Kidney (tissue), 22 donors: ENCODE measurements at places on chromosomes 5 and 9. TPM values are rescaled to one million over a fixed set of nuclear protein-coding genes. Genes with fewer than 3 reads are reported as not detected.

DNA sequence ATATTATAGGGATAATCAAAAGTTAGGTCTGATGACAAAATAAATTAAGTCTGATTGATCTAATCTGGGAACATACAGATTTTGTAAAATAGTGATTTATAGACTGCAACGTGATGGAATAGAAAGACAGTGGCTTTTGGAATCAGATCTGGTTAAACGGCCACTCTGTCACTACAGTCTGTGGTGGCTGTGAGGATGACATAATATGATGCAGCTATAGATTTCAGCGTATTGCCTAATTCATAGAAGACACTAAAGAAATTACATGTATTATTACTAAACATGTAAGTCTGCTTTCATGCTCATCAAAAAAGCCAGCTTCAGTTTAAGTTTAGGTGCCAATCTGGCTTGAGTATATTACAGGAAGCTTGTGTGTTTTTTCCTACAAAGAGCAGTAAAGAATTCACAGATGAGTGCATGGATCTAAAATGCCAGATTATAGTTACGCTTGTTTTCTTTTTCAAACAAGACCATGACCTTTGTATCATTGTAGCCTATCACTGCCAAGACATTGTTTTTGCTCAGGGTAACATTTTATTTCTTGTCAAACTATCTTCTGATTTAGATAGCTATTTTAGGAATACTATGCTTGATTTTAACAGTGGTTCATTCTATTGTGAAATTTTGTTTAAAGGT lies 25.7 kb downstream of the CPEB4 start:
- no peak for DNase-seq

Gene GABRA6
- not detected for polyA plus RNA-seq

Gene TRPM6
- 2.0 TPM for polyA plus RNA-seq

Gene PCDHB15
- 1.8 TPM for polyA plus RNA-seq

Gene SPINK1
- 234 TPM for polyA plus RNA-seq

- DNase-seq, result no peak
These were observed 341.1 kb downstream of the MAT2B start for GRCh38 chr5:163846512-163846911.

DNA sequence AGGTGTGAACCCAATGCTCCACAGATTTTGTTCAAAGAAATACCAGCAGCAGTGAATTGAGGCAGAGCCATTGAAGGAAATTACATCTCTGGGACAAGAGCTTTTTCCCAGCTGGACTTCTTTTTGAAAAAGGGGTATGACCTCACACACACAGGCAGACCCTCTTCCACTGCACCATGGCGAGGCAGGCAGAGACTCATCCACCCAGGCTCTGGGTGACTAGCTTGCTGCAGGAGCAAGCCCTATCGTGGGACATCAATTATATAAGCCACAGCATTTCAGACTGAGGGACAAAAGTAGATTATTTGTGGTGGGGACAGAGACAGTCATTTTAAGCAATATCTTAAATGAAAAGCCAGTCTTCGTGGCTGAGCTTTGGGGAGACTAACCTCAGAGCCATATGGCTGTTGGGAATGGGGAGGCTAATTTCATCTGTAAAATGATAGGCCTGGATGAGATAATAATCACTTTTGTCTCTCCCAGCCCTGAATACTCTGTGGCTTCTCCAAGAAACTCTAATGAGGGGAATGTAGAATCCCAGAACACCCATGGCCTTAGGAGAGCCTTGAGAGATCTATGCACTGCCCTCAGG lies 113.1 kb upstream of the TNC start:
- DNase-seq, result no peak

DNA sequence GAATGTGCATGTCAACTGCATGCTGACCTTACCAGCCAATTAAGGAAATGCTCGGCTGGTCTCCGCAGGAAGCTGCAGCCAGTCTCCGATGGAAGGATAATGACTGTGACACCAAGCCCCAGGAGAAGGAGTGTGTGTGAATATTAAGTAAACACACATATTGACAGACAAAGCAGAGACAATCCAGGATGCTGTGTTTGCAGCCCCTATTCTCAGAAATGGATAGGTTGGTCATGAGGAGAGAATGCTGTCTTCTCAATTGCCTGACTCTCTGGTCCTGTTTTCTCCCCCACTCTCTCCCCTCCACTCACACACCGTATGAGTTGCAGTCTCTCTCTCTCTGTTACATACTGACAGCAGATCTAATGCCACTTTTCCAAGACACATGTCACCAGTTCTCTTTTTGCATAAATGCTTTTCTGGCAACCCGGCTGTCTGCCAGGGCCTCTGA lies 85.7 kb downstream of the EPB41L4A start:
- DNase-seq, result no peak

- DNase-seq, result no peak
These were observed 41.9 kb downstream of the SPEF2 start for GRCh38 chr5:35659556-35659955.

GRCh38 chr9:27844797-27845196 lies 271.5 kb upstream of the C9orf72 start:
- no peak for DNase-seq

- no peak for DNase-seq
These were observed 937 bp upstream of the MACROH2A1 start for GRCh38 chr5:135399794-135400542.

DNA sequence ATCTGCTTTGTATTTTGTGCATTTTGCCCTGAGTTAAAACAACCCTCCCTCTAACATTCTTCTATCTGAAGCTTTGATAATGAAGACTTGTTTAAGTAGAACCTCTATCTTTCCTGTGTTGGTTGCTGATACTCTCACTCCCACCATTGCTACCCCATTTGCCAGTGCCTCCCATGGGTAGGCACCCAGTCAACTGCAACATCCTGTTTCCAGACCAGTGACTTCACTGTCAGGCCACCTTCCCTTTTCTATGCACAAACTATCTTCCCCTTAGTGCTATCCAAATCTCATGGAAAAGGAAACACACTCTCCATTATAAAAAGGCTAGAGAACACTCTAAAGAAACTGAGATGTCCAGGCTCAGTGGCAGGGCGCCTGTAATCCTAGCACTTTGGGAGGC lies 5.6 kb upstream of the IARS1 start:
- DNase-seq, result no peak

GRCh38 chr5:77645158-77645994 lies 6.9 kb upstream of the OTP start:
- DNase-seq, result peak; percentile 43

DNA sequence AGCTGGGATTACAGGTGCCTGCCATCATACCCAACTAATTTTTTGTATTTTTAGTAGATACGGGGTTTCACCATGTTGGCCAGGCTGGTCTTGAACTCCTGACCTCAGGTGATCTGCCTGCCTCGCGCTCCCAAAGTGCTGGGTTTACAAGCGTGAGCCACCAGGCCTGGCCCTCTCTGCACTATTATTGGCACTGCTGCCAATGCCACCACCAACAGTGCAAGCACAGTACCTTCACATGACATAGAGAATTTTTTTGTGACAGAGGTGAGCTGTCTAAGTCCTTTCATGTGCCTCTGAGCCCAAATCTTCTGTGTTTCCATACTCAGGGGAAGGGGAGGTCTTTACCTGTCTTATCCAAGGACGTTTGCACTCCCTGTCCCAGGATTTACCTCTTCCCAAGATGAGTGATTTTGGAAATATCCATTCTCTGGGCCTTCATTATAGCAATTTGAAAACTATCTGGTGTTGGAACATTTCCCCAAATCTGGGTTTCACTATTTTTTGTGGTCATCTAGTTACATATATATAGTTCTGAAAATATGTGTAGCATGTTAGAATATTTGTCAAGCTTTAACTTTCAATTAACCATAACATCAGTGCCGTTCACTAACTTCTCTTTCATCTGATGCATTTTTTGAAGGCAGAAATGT lies 5.4 kb upstream of the CD180 start:
- DNase-seq, result no peak

- peak; percentile 97 for DNase-seq
These were observed 24.4 kb upstream of the GRPEL2 start for GRCh38 chr5:149320791-149321330.

Gene BRINP1
- 0.84 TPM for polyA plus RNA-seq

Gene PAEP
- not detected for polyA plus RNA-seq

DNA sequence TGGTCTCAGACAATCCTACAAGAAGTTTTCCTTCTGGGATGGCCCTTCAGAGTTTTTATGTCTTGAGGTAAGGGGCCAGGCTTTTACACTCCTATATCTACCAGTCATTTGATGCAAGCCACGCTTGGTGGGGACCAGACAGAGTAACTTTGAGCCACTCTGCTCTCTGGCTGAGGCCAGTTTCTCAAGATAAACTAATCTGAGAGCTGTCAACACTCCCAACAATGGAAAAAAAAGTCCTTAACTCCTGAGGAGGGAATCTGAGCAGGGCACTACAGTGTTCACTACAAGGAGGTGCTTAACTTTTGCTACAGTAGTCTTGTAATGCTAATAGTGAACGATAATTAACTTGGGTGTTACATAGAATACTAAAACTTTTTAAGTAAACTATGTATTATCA lies 62.7 kb downstream of the MRPS30 start:
- no peak for DNase-seq

GRCh38 chr5:5629607-5629978 lies 207.1 kb downstream of the ICE1 start:
- DNase-seq, result no peak

Gene VAV2
- 22.3 TPM for polyA plus RNA-seq

Gene ZNF658
- polyA plus RNA-seq, result 3.1 TPM

GRCh38 chr5:132239776-132240175 lies 12.1 kb upstream of the P4HA2 start:
- no peak for DNase-seq

Gene PRRX2
- polyA plus RNA-seq, result 2.3 TPM

- no peak for DNase-seq
These were observed 209.3 kb downstream of the ROR2 start for GRCh38 chr9:91740701-91741100.

DNA sequence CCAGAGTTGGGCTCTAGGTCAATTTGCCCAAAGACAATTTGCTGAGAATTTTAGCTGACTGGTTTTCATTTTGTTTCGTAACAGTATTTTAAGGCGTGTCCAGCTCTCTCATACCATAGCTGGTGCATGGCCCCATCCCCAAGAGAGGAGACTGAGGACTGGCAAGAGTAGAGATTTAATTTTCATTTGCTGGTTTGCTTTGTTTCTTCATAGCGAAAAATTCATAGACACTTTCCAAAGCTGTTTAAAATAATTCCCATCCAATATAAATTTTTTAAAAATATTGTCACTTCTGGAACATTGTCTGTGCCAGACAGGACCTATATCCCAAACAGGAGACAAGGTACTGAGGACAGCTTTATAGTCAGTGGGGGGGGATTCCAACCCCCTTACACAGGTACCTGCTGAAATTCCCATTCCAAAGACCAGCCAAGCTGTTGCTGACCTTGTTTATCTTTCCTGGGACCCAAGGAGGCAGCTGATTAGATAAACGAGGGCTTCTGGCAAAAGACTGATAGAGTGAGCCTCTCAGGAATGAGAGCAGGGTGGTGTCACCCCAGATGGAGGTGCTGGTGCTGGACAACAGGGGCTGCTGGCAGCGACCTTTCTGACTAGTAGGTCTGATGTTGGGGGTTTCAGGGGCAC lies 6.8 kb upstream of the ANGPTL2 start:
- no peak for DNase-seq

Gene ADAMTS19
- polyA plus RNA-seq, result 0.73 TPM
